RKO (cell line): ENCODE measurements at places on chromosomes 2 and 18.
A peak's percentile ranks its signal among the peaks of the same experiment; 100 is the strongest.

- no peak for DNase-seq
Measured at GRCh38 chr2:160044728-160045127, 17.7 kb downstream of the PLA2R1 start.

- DNase-seq, result no peak
Measured at GRCh38 chr2:170017860-170018532, 160.0 kb upstream of the MYO3B start.

GRCh38 chr2:198273660-198274059 is 469.3 kb downstream of the PLCL1 start:
- DNase-seq, result no peak

- DNase-seq, result peak; percentile 90
Measured at GRCh38 chr2:26068602-26069298, 34.9 kb downstream of the RAB10 start.

GRCh38 chr18:911025-911424 is 6.4 kb downstream of the ADCYAP1 start:
- no peak for DNase-seq

DNA sequence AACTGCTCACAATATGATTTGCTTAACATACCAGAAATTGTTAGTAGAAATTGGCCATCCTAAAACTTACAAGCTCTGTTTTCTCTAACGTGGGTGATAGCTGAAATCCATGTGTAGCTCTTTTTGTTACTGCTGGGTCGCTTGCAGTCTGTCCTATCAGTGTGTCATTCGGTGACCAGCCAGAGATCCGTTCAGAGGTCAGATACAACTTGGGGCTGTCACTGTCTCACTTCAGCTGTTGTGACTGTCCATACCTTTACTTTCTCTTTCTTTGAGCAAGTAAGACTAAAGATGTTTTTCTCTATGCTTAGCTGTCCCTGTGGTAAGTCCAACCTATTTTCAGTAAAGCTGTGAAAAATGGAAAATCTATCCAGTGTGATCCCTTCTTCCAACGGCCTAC is 282.9 kb upstream of the KCNH7 start:
- no peak for DNase-seq

- no peak for DNase-seq
Measured at GRCh38 chr2:36407413-36407812, 51.8 kb downstream of the CRIM1 start.

DNA sequence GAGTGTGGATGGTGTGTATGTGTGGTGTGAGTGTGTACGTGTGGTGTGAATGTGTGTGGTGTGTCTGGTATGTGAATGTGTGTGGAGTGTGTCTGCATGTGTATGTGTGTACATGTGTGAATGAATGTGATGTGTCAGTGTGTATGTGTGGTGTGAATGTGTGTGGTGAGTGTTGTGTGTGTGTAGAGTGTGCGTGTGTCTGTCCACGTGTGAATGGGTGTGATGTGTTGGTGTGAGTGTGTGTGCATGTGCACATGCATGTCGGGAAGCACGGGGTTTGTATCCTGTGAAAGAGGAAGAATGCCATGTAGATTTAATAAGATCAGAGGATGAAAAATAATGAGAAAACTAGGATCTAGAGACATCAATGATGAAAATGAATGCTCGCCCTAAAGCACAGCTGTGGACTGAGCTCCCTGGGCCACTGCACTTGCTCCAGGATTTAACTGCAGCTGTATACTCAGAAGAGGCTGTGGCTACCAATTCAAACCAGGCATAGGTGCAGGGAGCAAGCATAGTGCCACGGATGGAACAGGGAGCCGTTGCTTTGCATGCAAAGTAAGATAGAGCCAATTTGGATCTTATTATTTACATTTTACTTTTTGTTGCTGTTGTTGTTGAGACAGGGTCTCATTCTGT is 122.7 kb downstream of the DOCK10 start:
- no peak for DNase-seq

DNA sequence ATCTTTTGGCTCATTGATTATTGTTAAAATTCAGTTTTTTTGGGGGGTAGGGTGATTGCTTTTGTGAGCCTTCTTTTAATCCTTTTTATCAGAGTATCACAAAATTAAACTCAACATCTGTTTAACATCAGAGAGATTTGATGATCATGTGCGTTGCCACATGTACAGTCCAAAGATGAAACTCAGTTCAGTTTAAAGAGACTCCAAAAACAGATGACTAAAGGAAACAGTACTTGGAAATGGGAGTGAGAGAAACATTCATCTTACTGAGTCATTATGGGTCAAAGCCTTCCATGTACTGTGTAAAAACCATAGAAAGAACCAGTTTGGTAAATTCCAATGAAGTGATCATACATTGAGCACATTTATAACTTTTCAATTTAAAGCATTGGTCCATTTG is 53.0 kb downstream of the LYPD6 start:
- peak; percentile 15 for DNase-seq

- no peak for DNase-seq
Measured at GRCh38 chr2:172843902-172844715, 108.5 kb downstream of the RAPGEF4 start.

- DNase-seq, result no peak
Measured at GRCh38 chr2:224248944-224249371, 152.9 kb downstream of the FAM124B start.

GRCh38 chr2:43028188-43028587 is 198.2 kb downstream of the ZFP36L2 start:
- no peak for DNase-seq

GRCh38 chr2:227657199-227657845 is 9.3 kb upstream of the SCYGR5 start:
- DNase-seq, result no peak

DNA sequence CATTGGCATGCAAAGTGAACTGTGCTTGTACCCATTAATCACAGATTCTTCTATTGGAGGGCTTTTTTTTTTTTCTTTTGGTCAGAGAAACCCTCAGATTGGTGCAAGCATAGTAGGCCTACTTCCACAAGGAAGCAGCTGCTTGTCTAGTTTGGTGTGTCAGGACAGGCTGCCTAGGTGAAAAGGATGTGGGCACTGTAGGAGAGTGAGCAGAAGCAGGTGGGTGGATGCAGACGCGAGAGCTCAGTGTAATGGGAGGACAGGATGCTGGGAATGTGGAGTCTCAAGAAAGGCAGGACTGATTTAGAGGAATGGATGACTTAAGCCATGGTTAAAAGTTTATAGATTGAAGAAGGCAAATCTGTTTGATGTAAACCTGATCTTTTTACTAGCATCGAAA is 3.1 kb downstream of the ELP2 start:
- DNase-seq, result no peak

GRCh38 chr2:138324068-138324771 is 177.3 kb upstream of the SPOPL start:
- DNase-seq, result no peak

- DNase-seq, result no peak
Measured at GRCh38 chr2:218816561-218817011, 15.0 kb downstream of the PRKAG3 start.

DNA sequence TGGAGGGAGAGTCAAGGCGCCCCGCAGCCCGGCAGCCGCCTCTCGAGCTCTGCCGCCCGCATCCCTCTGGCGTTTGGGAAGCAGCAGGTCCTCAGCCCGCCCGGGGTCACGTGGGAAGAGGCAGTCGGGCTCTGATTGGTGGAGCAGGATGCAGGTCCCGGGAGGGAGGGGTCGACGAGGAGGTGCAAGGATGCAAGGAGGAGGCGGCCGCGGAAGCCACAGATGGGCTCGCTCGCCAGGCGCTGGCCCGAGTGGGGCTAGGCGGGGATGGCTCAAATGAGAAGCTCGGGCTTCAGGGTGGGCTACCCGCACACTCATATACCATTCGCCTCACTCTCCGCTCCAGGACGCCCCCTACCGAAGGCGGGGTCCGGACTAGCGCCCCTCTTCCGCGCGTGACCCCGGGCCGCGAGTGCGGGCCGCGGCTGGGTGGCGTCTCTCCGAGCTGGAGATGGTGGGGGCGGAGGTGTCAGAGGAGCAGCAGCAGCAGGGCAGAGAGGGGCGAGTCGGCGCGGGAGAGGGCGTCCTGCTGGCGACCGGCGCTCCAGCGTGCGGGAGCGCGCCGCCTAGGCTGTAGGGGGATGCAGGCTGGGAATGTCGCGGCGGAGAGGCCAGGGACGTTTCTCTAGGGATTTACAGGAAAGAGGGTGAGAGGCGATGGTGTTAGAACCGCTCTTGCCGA is at the start of gene TMEFF2:
TMEFF2 (minus strand) TSS at position 68 of the 682 bp plus-strand sequence. CDS start 409 bp downstream, outside the sequence.
- DNase-seq, result no peak

DNA sequence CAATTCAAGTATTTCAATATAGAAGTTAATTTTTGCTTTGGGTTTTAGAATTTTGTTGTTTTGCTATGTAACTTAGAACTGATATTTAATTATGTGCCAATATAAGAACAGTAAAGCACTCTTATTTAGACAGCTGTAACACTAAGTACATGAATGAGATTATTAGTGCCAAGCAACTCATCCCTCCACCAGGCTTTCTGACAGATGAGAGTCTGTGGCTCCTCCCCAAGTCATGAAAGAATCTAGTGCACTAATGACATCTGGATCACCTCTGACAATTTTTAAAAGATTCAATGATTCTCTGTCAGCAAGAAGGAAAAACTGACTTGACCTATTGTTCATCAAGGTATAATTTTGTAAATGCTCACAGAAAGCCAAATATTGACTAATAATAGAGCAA is 67.8 kb downstream of the TMEFF2 start:
- no peak for DNase-seq

DNA sequence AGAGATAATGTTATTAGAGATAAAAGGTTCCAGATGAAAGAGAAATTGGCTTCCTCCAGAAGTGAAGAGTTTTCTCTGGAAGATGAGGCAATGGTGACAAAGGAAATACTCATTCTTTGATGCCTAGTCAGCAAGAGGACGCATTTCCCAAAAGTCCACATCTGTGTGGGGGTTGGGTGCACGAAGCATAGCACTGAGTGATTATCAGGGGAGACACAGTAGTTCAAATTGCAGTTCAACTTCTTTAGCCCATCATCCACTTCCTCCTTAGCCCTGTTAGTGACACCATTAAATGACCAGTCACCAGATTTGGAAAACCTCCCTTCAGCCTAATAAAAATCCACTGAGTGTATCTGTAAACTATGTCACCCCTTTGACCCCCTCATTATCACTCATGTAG is 80.9 kb upstream of the PHLPP1 start:
- no peak for DNase-seq

DNA sequence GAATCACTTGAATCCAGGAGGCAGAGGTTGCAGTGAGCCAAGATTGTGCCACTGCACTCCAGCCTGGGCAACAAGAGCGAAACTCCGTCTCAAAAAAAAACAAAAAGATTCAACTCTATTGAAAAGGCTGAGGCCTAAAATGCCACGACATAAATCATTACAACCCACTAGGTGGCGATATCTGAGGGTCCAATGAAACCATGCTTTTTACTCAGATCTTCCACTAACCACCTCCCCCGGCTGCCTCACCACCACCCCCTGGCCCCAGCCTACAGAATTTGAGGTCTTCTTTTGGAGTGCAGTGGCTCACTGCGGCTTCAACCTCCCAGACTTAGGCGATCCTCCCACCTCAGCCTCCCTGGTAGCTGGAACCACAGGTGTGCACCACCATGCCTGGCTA is 57.5 kb downstream of the AP1S3 start:
- DNase-seq, result peak; percentile 70

- no peak for DNase-seq
Measured at GRCh38 chr2:11159574-11160170, 4.4 kb downstream of the SLC66A3 start.

DNA sequence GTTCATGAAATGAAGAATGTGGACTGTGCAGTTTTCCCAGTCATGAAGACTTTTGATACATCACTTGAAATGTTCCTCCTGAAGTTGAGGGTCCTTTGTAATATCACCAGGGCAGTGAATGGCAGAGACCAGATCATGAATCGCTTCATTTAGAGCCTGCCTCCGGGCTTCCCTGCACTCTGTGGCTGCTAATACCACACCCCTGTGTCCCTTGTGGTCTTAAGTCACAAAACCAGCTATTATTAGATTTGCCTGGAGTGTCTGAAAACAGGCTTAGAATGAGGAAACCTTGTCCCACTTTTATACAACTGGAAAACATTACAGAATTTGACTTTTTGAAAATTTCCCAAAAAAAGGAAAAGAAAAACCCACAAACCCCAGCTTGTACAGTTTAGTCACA is 147.9 kb downstream of the MGAT5 start:
- DNase-seq, result no peak

- DNase-seq, result peak; percentile 43
Measured at GRCh38 chr18:47883771-47884413, 46.6 kb downstream of the SMAD2 start.

GRCh38 chr18:38494065-38494464 is 928.5 kb upstream of the CELF4 start:
- DNase-seq, result no peak

DNA sequence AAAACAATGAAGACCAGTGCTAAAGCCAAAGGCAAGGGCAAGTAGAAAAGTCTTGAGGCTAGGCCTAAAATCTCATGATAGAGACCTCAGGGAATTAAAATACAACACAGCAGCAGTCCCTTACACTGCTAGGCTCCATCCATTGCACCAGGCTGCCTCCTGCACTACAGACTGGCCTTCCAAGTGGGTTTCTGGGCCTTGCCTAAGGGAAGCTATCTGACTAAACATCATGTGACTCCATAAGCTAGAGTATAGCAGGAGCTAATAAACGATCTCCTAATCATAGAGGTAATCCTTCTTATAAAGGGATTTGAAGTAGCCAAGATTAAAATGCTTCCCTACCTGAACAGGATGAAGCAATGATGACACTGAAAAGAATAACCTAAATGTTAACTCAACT is 77.6 kb upstream of the NFU1 start:
- no peak for DNase-seq

DNA sequence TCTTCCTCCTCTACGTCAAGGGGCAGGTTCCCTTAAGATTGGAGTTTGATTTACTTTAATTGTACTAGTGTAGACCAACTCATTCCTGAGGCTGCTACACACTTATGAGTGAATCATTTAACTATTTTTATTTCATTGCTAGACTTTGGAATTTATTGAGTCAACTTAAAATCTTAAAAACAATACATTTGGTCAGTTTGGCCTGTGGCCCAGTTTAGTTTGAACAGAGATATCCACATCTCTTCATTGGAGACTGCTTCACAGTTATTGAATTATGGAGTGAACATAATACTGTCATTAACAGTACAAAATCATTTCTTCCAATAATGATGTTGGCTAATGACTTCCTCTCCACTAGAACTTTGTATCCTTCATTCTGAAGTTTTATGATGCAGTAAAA is 34.5 kb upstream of the STPG4 start:
- DNase-seq, result no peak

- no peak for DNase-seq
Measured at GRCh38 chr18:3213300-3214059, 6.3 kb downstream of the MYOM1 start.

- peak; percentile 38 for DNase-seq
Measured at GRCh38 chr2:189261431-189261841, 81.9 kb upstream of the COL5A2 start.

- peak; percentile 68 for DNase-seq
Measured at GRCh38 chr2:105376789-105377240, 22.0 kb downstream of the FHL2 start.

DNA sequence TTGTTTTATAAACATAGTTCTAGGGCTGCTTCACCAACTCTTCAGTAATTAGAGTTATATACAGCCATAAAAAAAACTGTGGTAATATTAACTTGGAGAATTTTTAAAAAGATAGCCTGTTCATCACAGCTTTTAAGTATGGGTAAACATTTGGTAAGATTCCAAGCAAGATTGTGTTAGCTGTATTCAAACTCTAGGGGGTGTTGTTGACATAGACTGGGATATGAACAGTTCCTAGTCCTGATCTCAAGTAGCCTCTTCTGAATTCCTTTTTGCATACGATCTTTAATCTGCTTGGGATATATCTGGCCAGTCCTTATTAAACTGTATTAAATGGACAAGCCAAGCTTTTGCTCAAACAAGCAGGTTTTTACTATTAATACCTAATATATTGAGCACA is 13.4 kb downstream of the NOP58 start:
- peak; percentile 72 for DNase-seq

GRCh38 chr2:16911746-16912145 is 246.1 kb upstream of the CYRIA start:
- DNase-seq, result no peak
